ENCODE measurements at places on chromosomes 3 and 15.

GRCh38 chr15:25422021-25422420, 16.8 kb downstream of the UBE3A start:
- no peak for DNase-seq

DNA sequence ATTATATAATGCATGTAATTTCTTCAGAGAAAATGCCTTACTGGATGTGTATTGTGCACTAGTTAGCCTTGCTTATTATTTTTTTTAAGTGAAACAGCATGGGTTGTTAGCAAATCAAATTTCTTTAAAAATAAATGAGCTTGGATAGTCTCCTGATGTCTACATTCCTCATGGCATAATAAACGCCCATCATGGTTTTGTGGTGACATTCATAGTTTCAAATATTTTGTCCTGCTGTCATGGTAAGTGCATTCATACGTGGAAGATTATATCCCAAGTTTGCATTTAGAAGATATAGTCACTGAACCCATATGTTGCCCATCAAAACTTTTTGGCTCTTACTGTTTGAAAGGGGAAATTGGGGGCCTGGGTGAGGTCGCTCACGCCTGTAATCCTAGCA, 130.7 kb downstream of the ALCAM start:
- no peak for DNase-seq

- DNase-seq = no peak
Observed at GRCh38 chr15:100125401-100126191, 216.2 kb downstream of the ADAMTS17 start.

GRCh38 chr3:64209866-64210621, 15.2 kb downstream of the PRICKLE2 start:
- DNase-seq = no peak

DNA sequence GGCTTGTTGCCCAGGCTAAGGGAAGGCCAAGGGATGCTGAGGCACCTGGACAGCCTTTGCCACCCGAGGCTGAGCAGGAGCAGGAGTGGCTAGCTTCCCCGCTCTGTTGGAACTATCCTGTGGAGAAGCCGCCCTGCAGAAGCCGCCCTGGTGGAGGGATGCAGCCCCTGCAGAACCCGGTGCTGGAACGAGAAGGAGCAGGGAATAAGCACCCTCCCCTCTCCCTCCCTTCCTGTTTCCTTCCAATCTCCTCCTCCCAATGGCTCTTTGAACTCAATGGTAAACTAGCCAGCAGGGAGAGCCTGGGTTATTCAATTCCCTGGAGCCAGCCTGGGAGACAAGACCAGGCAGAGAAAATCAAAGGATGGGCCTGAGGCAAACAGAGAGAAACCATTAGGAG, 11.8 kb upstream of the HRG start:
- no peak for DNase-seq

DNA sequence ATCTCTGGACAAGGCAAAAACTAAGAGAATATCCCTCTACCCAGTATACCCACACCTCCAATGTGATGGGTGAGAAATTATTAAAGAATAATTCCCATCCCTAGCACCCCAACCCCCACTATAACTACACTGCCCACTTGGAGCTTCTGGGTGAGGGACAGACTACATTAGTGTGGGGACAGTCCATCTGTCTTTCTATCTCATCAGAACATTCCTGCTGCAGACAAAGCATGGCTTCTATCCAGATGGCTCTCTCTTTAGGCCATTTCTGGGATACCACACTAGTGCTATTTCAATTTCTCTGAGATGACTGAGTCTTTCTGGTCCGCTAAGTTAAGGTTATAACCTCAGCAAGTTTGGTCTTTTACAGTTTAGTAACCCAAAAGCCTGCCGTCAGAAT, 6.6 kb downstream of the CSNK1G1 start:
- DNase-seq = no peak

GRCh38 chr15:67829647-67830504, 4.6 kb downstream of the SKOR1 start:
- DNase-seq = no peak

DNA sequence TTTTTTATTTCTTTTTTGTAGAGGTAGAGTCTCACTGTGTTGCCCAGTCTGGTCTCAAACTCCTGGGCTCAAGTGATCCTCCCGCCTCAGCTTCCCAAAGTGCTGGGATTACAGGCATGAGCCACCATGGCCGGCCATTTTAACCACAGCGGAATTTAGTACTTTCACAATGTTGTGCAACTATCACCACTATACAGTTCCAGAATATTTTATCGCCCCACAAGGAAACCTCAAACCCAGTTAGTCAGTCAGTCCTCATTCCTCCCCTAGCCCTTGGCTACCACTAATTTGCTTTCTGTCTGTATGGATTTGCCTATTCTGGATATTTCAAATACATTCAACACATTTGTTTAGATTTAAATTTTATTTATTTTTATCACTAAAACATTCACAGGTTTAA, 15.5 kb upstream of the HOMER2 start:
- DNase-seq = no peak

DNA sequence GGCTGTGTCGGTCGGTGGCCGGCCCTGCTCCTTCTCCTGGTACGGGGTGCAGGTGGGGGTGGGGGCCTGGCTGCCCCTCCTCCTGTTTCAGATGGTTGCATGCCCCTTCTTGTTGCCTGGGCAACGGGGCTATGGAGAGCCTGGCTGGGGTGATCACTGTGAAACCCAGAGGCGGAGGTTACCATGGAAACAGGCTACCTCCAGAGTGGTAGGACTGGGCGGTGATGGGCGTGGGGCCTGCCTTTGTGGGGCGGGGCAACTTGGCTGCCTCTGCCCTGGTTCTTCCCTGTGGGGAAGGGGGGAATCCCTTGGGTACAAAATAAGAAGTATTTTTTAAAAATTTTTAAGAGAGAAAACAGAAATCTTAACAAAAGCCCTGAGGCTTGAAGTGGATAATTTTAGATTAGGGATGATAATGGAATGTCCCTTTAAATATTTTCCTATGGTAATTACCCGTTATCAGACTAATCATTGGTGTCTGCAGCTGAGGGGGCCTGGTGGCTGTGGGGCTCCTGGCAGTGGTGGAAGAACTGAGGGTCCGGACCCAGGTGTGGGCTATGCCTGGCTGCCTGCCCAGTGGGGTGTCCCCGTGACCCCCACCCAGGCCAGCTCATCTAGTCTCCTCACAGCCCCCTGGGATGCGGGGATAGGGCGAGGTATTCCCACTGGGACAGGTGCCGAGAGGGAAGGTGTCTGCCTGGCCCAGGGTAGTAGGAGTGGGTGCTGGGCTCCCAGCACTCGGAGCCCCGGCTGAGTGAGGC, 32.5 kb downstream of the PLXNA1 start:
- peak; percentile 18 for DNase-seq

- no peak for DNase-seq
Observed at GRCh38 chr3:35322070-35322469, 317.3 kb upstream of the ARPP21 start.
